ENCODE measurements at places on chromosomes 3 and 15.

- no peak for DNase-seq
Measured at GRCh38 chr3:184379358-184380184, at the start of gene CHRD. TSS of gene CHRD (plus strand) at chr3:184380054. CDS start at chr3:184380319, 265 bp downstream.

DNA sequence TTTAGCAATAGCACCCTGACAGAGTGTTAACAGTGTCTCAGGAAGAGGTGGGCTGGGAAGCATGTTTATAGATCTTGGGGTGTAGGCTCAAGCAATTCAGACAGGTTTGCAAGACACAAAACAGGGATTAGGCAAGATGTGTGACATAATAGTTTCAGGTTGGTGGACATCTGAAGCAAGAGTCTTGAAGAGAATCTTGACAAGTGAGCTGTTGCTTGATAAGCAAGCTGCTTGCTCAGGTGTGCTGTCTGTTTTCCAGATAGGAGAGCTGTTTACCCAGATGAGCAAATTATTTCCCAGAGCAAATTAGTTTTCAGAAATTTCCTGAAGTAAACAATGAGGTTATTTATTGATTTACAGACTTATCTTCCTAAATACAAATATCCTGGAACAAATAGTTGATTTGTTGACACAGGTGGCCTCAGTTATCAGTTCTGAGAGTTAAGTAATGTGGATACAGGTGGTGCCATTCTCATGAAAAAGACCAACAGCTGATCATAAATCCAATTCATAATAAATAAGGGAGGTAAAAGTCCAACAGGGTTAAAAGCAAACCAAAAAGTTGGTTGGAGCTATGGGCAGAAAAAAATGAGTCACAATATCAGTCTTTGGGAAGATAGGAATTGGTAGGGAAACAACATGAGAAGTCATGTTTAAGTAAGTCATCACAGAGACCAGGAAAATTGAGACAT is 437.3 kb downstream of the TBL1XR1 start:
- no peak for DNase-seq

- DNase-seq = peak; percentile 4
Measured at GRCh38 chr15:80475572-80475971, 71.4 kb downstream of the ARNT2 start.

GRCh38 chr3:111944372-111944771 is 34.5 kb upstream of the ABHD10 start:
- DNase-seq = no peak

DNA sequence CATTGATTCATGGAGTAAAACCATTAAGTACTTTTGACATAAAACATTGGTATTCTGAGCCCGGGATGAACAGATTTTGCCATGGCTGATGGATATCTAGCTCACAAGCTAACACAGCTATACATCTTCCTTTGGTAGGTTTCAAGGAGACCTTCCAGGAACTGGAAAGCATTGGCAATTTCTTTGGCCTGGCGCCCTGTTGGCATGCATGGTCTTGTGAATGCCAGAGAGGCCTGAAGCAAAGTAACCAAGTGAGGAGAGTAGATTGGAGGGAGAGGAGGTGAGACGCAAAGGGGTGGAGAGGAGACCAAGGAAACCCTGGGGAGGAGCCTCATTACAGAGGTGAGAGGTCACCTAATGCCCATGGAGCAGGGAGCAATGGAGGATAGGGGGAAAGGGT is 67.2 kb downstream of the SQOR start:
- no peak for DNase-seq

- DNase-seq = peak; percentile 2
Measured at GRCh38 chr3:43260412-43260811, 25.9 kb upstream of the SNRK start.

DNA sequence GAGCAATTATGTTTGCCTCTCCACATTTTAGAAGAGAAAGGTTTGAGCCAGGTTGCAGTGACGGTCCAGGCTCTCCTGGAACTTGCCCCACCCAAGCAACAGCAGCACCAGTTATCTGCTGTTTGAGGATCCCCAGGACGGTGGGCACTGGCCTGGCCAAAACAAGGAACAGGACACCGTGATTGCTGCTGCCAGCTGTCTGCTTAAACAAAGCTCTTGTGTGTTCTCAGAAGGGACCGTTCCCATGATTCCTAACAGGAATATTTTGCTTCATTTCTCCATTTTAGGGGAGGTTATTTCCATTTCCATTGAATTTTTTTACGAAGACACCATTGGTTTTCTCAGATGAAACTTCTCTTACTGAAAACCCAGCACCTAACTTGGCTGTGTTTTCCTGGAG is 66.4 kb upstream of the RPL35A start:
- DNase-seq = no peak
